Sciatic nerve (tissue), 2 donors: ENCODE measurements at places on chromosomes 1 and 21.

- DNase-seq, result no peak
These were observed 67.2 kb downstream of the SYDE2 start for GRCh38 chr1:85133565-85134159.

DNA sequence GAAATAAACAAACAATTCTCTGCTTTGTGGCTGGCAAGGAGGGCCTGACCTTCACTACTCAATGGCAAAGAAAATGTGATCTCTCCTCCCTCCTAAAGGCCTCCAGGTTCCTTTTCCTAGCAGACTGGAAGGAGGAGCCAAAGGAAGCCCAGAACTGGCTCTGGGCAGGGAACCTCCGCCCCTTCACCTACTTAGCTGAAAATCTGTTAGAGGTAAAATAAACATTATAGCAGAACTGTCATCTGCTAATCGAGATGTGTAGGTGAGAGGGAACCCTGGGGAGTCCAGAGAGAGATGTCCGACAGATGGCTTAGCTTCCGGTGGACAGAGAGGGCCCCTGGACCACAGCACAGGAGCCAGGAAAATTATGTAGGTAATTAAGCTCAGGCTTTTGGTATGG lies 75.2 kb upstream of the KCNA3 start:
- DNase-seq, result no peak

- DNase-seq, result no peak
These were observed 40.4 kb downstream of the PHC2 start for GRCh38 chr1:33390542-33390941.

- no peak for DNase-seq
These were observed at the start of gene ELF3 for GRCh38 chr1:202010180-202011015. ELF3 (plus strand) TSS chr1:202010587; CDS start chr1:202011137, 550 bp downstream.

DNA sequence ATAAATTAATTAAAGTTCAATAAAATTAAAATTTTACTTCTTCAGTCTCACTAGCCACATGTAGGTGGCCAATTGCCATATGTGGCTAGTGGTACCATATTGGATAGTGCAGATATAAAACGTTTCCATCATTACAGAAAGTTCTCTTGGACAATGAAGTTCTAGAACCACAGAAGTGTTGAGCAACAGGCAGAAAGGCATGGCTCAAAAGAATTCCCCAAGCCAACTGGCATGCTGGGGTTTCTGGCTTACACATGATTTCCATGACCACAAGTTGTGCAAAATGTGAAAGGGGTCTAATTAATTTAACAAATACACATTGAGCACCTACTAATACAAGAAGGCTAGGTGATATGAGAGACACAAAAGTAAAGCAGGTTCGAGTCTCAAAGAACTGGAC lies 72.2 kb upstream of the CDC42BPA start:
- DNase-seq, result no peak

DNA sequence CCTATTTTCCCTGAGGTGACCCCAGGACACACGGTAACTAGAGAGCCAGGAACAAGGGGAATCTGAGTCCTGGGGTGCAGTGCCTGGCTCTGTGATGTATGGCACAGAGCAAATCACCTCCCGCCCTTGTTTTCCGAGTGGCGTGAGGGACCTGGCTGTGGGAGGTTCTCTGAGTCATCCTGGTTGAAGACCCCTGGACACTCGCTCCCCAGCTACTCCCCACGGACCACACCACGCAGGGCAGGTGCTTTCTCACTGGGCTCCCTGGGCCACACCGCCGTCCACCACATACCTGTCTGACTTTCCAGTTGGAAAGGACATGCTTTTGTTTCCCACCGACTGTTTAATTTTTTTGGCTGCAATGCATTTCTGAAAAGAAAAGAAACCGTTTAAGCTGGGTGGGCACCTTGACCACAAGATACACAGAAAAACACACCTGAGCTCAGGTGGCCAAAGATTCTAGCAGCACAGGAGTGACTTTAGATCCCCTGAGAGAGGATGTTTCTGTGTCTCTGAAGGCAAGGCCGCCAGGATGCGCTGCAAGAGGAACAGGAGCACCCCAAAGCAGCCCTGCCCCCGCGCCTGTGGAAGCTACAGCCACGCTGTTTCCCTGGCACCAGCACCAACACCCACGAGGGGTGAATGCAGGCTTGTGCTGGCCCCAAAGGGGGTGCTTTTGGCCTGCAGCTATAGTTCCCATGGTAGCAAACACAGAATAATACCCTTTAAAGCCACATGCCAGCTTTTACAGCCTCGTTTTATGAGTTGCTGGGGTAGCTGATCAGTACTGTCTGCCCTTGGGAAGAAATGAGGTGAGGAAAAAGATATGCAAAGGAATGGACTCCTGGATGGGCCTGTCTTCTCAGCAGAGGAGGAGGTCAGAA lies 8.1 kb upstream of the SRM start:
- peak; percentile 58 for DNase-seq

DNA sequence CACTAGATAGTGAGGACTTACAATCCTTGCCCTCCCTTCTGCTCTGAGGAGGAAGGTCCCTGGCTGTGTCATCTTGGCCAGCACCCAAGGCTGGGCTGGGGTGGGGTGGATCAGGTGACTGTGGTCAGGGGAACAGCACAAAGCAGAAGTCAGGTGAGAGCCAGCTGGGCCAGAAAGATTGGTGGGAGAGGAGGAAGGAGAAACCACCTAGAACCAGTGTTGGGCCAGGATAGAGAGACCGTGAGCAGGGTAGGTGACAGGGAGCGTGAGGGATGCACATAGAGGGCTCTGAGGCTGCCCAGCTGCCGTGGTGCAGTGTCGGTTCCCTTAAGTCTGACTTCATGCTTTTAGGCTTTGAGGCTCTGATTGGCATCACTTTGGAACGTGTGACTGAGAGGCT lies 22.7 kb downstream of the NCF2 start:
- DNase-seq, result no peak

- no peak for DNase-seq
These were observed 15.4 kb downstream of the RIMS3 start for GRCh38 chr1:40650075-40650474.

DNA sequence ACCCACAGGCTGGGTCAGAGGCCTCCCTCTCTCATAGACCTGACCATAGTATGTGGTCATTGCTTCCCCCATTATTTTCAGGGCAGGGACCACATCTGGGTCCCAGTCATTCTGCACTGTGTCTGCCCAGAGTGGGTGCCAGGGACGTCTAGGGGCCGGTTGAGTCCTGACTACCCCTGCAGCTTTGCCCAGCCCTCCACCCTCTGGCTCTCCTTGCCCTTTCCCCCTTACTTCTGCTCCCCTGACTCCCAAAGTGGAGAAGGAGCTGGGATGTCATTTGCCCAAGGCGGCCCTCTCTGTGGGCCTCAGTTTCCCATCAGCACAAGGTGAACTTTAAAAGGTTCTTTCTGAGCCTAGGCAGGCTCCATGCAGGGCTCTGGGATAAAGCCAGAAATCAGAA lies 4.3 kb upstream of the TTC22 start:
- peak; percentile 28 for DNase-seq

DNA sequence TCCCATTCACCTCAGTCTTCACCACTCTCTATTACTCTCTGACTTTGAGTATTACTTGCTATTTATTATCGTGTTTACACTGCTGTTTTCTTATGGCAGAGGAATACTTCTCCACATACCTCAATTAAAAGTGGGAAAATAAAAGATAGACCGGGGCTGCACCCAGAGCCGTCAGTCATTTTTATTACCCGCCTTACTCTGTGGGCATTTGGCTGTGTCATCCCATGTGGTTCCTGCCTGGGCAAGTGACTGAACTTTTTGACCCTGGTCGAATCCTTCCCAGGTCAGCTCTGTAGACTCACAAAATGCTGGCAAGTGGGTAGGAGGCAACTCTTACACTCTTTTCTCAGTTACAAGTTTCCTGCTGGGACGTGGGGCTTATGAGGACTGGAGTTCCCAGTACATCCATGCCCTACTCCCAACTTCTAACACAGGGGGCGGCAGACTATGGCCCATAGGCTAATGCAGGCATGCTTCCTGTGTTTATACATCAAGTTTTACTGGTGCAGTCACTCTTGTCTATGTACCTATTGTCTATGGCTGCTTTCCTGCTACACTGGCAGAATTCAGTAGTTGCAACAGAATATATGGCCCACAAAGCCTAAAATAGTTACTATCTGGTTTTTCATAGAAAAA lies 69.5 kb upstream of the KCND3 start:
- DNase-seq, result no peak

- DNase-seq, result no peak
These were observed 127.4 kb upstream of the NRIP1 start for GRCh38 chr21:15192243-15192642.

- DNase-seq, result no peak
These were observed 136.8 kb downstream of the ZC3H11B start for GRCh38 chr1:219476116-219476515.

DNA sequence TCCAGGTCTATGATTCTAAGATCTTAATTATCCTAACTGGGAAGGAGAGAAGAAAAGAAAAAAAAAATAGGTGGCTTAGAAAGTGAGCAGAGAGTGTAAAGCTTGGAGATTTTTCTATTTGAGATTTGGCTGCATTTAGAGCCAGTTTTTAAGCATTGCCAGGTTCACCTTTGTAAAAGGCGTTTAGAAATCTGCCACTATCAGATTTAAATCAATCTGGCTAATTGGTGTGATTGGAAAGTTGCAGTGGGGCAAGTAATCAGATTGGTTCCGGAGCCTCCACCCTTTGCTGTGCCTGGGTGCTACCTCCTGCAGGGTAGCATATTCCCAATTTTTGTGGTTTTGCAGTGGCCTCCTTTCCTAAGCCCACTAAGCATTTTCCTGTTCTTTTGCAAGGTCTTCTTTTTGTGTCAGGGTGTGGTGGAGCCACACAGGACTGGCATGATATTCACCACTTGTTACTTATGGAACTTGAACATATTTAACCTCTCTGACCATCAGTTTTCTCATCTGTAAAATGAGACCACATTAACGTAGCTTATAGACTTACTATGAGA lies 48.5 kb upstream of the PPP2R5A start:
- DNase-seq, result no peak

- DNase-seq, result no peak
These were observed 104.6 kb downstream of the LYPLAL1 start for GRCh38 chr1:219278288-219278687.

DNA sequence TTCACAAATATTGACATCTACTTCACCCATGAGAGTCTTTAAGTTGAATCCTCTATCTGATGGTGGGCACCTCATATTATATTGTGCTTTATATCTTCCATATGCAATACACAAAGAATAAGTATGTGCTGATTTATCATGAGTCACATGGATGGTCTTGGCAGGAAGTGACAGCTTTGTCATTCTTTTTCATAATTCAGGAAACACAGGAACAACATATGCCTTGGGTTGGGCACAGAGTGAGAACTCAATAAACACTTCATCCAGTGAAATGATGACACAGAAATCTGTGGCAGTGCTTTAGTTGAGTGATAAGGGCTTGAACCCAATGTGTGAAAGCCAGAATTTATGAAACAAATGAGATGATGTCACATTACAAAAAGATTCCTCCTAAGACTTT lies 41.2 kb downstream of the GADD45A start:
- no peak for DNase-seq

DNA sequence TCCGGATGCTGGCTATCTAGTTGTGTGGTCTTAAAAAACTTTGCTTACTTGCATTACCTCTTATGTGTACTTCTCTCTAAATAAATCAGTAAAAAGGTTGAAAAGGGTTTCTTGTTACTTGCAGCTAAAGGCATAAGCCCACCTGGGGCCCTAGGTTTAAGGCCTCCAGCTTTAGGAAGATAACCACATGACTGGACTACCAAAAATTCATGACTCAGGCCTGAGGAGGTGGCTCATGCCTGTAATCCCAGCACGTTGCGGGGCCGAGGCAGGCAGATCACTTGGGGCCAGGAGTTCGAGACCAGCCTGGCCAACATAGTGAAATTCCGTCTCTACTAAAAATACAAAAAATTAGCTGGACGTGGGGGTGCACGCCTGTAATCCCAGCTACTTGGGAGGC lies 142.9 kb downstream of the APP start:
- no peak for DNase-seq

DNA sequence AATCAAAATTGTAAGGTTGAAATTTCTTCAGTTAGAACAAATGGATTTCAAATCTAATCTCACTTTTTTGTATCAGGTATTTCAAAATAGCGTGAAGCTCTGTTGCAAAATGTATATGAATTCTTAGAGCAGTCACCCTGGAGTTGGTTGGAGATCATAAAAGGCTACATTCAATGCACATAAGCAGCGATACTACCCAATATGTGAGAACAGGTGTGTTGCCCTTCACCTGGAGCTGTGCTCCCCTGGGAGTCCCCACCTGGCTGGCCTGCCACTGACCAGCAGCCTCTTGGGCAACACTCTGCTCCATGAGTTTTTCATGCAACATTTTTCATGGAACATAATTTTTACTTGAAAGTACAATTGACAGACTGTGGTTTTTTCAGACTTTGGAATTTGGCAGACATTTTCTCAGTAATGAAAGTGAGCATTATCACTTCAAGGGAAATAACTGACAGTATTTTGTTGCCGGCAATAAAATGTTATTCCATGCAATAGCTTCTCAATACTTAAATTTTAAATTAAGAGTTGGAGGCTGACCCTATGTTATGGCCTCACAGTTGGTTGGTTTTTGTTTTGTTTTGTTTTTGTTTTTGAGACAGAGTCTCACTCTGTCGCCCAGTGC lies 95.1 kb downstream of the ST3GAL3 start:
- no peak for DNase-seq

DNA sequence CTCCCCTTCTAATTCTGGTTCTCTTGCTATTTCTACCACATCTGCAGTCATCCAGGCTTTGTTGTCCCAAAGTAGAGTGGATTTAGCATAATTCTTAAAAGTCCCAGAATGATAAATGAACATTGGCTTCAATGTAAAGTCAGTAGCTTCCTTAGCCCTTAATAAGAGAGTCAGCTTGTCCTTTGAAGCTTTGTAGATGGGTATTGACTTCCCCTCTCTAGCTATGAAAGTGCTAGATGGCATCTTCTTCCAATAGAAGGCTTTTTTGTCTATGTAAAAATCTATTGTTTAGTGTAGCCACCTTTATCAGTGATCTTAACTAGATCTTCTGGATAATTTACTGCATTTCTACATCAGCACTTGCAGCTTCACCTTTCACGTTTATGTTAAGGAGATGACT lies 181.4 kb upstream of the B3GALT2 start:
- DNase-seq, result no peak
